RPMI8226 (cell line): ENCODE measurements at places on chromosomes 3 and 15.

DNA sequence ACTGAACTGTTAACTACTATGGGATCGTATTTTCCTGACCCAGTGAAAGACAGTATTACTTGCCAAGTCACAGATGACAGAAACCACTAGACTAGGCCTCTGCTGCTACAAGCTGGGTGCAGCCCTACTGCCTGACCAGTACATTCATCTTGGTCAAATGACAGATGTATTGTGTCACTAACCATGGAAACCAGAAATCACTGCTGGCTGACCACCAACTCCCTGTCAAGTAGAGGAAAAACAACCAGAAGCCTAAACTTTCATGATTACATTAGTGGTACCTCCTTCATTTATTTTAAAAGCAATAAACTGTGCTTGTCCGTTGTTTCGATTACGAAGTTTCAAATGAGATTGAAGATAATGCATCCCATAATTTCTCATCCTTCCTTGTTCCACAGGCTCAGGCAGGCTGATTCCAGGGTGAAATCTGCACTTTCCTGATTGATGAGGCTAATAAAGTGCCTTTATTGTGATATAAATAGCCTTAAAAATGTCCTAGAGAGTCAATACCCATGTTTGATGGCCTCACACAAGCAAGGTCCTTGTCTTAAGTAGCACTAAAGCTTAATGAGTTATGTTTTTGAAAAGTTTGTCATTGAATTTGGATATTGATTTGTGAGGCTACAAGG is 309.7 kb downstream of the LSAMP start:
- no peak for DNase-seq

DNA sequence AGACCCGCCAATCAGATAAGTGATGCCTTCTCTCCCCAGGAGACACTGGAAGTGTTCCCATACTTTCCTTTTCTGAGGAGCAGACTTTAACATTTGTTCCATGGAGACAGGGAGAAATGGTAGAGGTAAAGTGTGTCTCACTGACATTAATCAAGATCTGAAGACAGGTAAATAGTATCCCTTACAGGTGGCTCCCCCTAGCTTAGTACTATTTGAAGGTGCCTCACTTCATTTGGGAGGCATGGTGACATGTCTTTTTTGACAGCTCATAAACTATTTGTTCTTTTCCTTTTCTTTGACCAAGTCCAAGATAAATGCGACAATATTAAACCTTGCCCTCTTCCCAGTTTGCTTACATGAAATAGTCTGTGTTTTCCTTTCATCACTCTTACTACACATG is 485.6 kb upstream of the IL12A start:
- no peak for DNase-seq

GRCh38 chr15:68843425-68844311 is 23.0 kb upstream of the ANP32A start:
- DNase-seq: peak; percentile 38

DNA sequence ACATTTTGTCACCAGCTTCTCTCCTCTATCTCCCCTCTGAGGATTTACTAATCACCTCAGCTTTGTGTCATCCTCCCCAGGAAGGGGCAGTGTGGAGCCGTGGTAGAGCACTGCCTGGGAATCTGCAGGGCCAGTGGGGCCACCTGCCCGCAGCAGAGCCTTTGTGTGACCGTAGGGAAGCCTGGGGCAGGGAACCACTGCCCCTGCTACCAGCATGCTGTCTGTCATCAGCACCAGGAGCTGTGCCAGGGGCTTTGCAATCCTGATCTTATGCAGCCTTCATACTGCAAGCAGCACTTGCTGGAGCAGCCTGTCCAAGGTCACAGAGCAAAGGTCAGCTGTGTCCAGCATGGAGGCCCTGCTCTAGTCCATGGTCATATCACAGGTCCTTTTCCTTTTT is 170.2 kb upstream of the IL12A start:
- DNase-seq: no peak

DNA sequence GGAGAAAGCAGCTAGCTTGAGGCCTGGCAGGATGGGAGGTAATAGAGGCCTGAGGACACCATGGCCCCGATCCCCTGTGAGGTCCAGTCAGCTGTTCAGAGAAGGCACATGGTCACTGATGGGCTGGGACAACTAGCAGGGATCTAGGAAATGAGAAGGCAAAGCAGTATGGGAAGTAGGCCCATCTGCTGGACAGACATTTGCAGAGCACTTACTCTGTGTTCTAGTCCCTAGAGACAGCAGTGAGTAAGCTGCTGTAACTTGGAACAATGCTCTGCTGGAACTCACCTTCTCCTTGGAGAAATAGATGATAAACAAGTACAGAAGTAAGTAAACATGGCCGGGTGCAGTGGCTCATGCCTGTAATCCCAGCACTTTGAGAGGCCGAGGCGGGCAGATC is 7.1 kb downstream of the ECE2 start:
- no peak for DNase-seq
